ENCODE measurements at places on chromosomes 13 and 19. TPM values are rescaled to one million over a fixed set of nuclear protein-coding genes. Genes with fewer than 3 reads are reported as not detected.

LGALS16 gene
- total RNA-seq, result not detected

PLIN5 gene
- not detected for total RNA-seq

MRPL54 gene
- 92.8 TPM for total RNA-seq

EDNRB gene
- 0.34 TPM for total RNA-seq

GGACT gene
- 6.7 TPM for total RNA-seq

DCUN1D2 gene
- 6.7 TPM for total RNA-seq

Data from bronchus fibroblast of lung (primary cell).